CD4-positive, alpha-beta T cell (primary cell): ENCODE measurements at places on chromosomes 1 and 21.

DNA sequence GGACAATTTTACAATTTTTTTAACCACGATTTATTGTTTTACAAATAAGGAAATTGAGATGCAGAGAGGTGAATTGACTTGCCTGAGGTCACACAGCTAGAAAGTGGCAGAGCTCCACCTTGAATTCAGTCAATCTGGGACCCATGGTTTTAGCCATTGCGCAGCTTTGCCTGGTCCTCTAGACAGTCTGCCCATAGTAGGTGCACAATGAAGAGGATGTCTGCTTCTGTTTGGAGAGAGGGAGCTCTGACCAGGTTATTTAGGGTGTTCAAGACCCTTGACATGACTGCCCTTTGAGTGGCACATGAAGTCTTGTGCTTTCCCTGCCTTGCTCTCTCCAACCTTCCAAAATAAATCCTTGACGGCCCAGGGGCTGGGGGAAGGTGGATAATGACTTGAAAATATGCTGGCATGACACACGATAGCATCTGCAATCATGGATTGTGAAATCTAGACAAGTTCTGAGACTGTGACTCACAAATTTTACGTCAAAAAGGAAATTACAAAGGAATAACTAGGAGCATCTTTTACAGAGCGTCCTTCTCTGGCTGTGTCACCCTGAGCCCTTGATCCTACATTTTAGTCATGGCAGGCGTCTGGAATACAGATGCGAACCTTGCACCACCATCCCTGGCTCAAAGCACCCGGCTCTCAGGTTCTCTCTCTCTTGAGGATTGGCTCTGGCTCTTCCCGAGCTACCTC is 26.2 kb upstream of the ID3 start:
- peak; percentile 54 for DNase-seq

DNA sequence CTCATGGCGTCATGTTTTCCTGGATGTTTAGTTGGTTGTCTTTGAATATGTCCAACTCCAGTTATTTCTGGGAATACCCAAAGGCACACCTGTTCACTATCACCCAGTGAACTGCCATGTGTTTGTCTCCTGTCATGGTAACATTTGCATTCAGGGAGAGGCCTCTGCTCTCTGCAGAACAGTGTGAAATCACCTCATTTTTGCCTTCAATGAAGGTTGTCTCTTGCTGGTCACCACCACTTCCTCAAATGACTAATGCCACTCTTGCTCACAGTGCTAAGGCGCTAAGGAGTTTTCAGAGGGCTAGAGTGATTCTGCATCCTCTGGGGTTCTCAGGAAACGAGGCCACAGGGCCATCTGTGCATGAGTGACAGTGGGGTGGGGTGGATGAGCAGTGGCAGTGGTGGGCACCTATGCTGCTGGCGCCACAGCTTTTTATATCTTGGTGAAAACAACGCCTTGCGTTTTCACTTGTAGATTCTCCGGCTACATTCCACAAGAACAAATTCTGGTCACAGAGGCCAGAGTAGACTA is 60.0 kb upstream of the ATP5PO start:
- peak; percentile 21 for DNase-seq

DNA sequence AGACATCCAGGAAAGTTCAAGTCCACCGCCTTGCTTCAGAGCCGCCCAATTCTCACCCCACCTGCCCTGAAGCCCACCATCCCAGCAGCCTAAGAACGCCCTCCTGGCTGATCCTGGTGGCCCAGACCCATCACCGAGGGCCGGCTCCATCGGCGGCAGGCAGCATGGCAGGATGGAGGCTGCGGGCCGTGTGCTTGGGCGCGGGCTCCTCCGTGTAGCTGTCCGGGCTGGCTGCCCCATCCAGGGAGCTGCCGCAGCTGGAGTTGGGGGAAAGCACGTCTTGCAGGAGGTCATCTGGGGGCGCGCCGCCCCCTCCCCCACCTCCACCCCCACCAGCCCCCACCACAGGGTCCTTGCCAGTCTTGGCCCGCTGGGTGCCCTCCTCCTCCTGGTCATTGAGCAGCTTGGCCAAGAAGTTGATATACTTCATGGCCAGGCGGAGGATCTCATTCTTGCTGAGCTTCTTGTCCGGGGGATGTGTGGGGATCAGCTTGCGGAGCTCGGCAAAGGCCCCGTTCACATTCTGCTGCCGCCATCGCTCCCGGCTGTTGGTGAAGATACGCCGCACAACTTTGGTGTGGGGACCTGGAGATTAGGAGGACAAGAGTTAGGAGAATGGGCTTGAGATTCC is 12.3 kb downstream of the TAL1 start:
- no peak for DNase-seq

DNA sequence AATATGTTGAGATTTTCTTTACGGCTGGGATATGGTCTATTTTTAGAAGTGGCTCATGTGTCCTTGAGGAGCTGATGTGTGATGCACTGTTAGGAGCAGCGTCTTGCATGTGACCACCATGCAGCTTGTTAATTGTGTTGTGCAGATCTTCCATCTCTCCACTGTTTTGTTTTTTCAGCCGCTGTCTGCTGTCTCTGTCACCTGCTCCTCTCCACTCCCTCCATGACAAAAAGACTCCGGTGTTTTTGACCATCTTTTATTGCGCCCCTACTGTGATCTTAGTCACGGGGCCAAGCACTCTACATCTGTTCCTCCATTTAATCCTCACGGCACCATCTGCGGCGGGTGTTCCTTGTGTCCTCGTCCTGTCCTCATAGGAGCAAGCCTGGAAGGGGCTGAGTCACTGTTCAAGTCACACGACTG is 51.8 kb downstream of the ADARB1 start:
- no peak for DNase-seq

GRCh38 chr1:234670967-234671626 is 61.1 kb upstream of the IRF2BP2 start:
- no peak for DNase-seq

DNA sequence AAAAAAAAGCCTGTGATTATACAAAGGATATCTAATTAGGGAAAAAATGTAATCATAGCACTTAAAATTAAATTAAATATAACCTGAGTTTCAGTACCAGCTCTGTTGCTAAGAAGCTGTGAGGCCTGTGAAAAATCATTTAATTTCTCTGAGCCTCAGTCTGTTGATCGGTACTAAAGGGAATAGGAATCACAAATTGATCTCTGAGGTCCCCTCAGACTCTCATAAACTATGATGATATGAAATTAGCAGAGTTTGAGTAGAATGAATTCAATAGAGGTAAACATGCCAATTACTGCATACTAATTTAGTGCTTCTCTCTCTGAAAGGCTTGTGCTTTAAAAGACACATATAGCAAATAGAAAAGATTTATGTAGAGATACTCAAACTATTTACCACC is 416.8 kb upstream of the NCAM2 start:
- DNase-seq, result no peak

DNA sequence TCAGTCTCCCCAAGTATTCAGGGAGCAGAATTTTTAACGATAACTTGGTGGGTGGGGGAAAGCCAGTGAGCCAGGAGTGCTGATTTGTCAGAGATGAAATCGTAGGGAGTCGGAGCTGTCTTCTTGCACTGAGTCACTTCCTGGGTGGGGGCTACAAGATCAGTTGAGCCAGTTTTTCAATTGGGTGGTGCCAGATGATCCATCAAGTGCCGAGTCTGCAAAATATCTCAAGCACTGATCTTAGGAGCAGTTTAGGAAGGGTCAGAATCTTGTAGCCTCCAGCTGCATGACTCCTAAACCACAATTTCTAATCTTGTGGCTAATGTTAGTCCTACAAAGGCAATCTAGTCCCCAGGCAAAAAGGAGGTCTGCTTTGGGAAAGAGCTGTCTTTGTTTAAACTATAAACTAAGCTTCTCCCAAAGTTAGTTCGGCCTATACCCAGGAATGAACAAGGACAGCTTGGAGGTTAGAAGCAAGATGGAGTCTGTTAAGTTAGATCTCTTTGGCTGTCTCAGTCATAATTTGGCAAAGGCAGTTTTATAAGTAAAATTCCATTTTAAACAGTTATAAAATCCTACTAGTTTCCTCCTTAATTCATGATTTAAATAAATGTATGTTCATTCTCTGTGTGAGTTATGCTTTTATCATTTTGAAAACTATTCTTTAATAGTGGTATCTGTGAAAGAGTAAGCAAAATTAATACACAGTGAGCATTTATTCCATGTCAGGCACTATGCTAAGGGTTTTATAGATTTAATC is 51.7 kb downstream of the SLC16A1 start:
- peak; percentile 10 for DNase-seq

GRCh38 chr1:78224246-78224785 is 178.6 kb downstream of the GIPC2 start:
- no peak for DNase-seq

- DNase-seq, result no peak
Measured at GRCh38 chr1:183275322-183275721, 89.3 kb downstream of the LAMC2 start.

- no peak for DNase-seq
Measured at GRCh38 chr1:32393136-32393535, 1.1 kb downstream of the BSDC1 start.

- DNase-seq, result peak; percentile 67
Measured at GRCh38 chr1:2044510-2045319, 5.5 kb upstream of the PRKCZ start.

DNA sequence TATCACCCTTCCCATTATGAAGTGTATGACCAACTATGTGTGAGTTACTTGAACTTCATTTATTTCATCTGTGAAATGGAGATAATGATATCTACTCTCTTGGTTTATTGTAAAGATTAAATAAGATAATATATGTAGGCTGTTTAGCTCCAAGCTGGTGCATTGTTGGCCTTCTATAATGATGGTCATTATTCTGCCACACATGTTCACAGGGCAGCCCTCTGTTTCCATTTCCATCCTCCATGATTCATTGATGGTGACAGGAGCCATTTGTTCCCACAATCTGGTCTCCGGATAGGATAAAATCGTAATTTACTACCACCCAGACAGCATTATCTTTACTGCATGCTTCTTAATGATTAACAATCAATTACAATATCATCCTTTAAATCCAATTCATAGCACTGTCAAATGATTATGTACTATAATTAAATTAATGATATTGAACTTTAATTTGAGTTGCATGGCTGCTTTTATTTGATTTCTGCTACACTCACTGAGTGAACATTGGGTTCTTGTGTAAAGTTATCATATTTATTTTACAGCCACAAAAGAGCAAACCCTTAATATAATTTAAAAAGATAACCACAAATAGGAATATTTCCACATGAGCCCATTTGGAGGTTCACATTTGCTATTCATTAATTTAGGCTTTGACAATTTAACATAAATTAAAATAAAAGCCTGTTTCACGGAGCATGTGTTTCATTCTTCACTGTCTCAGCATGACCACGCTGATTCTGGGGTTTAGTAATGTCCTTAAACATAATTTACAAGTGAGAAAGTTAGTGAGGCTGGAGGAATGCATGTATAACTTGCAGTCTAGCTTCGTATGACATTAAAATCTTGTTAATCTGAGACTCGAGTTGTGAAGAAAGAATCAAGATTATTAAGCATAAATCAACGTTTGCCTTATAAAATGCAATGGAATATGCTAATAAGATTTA is 596.4 kb upstream of the ZRANB2 start:
- no peak for DNase-seq
